ENCODE measurements at places on chromosomes 16 and 17.

DNA sequence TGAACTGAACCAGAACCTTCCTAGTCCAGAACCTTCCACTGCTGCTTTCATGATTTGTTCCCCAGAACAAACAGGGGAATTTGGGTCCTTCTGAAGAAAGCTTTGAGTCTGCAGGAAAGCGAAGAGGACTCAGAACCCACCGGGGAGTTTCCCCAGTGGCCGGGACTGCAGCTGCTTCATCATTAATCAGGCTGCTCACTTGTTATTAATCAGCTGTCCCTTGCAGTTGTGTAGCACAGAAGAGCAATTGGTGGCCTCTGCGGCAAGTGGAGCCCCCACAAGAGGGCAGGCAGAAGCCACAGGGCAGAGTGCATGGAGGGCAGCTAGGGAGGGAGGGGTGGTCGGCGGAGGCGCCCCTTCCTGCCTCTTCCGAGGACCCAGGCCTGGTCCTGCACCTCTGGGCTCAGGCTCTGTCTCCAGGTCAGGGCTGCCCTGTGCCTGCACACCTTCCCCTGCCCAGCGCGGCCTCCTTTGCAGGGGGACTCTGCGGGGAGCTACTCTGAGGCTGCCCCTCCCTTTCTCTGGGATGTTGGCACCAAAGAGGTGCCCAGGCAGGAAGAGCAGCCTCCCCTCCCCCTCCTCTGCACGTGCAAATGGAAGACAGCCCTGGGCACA, 6.9 kb downstream of the CCL17 start:
- DNase-seq: no peak

GRCh38 chr17:77380395-77381184, 239.8 kb downstream of the SEC14L1 start:
- DNase-seq: no peak

- DNase-seq: no peak
These were observed 13.9 kb upstream of the WNT3 start for GRCh38 chr17:46832331-46832821.

GRCh38 chr16:85753976-85754375, 3.1 kb upstream of the C16orf74 start:
- DNase-seq: no peak

GRCh38 chr16:88477631-88478519, 24.8 kb downstream of the ZFPM1 start:
- DNase-seq: peak; percentile 50

DNA sequence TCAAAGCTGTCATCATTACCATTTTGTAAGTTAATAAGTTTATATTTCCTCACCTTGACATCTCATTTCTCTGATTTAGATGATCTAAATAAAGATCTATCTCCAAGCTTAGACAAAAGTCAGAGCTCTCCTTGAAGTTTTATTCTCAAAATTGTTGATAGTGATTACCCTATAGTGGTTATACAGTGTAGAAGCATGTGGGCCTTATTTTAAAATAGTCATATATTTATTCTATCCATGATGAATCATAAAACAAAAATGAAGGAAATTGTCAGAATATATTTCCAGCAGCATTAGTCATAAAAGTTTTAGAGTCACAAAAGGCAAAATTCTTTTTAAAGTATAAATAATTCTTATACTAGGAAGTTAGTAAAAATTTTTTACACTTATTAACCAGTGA, 49.0 kb downstream of the RHOT1 start:
- no peak for DNase-seq

- no peak for DNase-seq
These were observed 57.9 kb downstream of the SDK2 start for GRCh38 chr17:73586275-73586832.

- DNase-seq: peak; percentile 31
These were observed 35.2 kb downstream of the HSBP1 start for GRCh38 chr16:83842756-83843507.

DNA sequence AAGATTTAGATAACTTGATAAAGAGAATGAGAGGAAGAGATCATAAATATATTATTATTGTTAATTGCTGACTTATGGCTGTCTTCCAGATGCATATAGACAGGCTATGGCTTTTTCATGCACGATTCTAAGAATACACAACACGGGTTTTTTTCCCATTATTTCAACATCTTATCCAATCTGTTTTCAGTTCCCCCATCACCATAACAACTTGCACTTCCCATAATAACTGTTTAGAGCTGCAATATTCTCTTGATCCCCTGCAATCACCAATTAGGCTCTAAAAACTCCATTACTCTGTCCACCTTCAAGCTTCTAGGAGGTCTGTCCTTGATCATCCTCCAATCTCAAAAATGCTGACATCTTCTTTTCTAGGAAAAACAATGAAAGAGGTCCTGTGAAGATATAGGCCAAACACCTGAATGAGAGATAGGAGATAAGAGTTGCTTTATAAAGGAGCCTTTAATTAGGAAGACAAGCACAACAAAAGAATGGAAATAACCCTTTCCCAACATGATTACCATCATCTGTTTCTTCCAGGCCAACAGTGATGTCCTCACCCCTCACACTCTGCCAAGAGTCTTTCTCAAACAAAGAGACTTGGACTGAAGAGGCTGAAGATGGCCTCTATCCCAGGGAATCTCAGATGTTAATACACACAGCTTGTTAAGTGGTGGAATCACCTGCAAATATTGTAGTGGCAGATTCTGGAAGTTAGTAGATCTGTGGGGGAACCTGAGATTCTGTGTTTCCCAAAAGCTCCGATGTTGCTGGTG, 32.2 kb upstream of the CCL2 start:
- no peak for DNase-seq

GRCh38 chr17:73949903-73950592, 253.4 kb upstream of the RPL38 start:
- no peak for DNase-seq

DNA sequence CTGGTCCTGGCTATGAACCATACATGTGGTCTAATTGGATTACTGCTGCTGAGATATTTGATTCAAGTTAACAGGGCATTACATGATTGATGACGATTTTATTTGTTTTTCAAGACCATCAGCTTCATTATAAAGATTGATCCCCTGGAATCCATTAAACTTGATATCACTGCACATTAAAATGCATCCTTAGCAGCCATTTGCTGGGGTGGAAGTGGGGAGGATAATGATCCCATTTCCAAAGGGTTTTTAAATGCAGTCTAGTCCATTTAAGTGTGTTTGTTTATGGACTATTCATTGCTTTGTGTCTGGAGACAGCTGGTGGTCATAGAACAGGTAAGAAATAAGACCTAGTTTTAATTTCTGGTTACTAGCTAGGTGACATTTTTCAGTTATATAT, 40.9 kb downstream of the ADAMTS18 start:
- DNase-seq: no peak

- no peak for DNase-seq
These were observed 23.4 kb downstream of the TRPV1 start for GRCh38 chr17:3585826-3586225.

GRCh38 chr16:73196670-73197069, 148.7 kb upstream of the ZFHX3 start:
- peak; percentile 31 for DNase-seq

DNA sequence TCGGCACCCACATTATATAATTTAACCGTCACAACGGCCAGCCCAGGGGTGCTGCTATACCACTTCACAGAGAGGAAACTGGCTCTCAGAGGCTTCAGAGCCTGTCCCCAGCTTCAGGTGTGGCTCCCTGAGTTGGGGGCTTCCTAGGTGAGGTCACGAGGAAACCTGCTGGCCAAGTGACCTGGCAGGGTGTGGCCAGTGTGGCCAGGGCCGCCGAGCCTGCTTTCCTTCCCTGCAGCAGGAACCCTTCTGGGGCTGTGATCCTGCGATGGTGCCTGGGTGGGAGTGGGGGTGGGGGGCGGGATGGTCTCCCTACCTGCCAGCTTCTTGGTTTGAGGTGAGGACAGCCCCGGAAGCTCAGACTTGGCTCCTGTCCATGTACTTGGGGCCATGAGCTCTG, 39.9 kb downstream of the ADCY7 start:
- no peak for DNase-seq

GRCh38 chr17:29567554-29568330, 759 bp upstream of the TP53I13 start:
- peak; percentile 80 for DNase-seq

DNA sequence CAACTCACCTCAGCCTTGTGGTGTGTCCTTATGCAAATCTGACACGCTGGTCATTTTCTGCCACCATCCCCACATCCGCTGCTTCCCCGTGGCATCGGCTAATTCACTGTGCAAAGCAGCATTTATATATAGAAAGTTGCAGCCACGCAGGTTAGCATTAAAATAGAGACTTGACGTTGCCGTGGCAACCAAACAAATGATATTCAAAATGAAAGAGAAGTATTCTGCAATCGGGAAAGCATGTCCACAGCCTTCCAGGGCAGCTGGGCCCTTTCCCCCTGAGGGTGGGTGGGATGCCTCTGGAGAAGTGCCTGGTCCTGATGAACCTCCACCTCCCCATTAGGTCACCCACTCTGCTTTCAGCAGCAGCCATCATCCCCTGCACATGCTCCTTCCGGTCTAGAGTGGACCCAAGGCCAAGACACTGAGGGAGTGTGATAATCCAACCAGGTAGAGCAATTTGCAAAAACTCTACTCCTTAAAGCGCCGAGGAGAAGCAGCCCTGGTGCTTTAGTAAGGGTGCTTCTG, 138.7 kb downstream of the GAS7 start:
- peak; percentile 18 for DNase-seq

DNA sequence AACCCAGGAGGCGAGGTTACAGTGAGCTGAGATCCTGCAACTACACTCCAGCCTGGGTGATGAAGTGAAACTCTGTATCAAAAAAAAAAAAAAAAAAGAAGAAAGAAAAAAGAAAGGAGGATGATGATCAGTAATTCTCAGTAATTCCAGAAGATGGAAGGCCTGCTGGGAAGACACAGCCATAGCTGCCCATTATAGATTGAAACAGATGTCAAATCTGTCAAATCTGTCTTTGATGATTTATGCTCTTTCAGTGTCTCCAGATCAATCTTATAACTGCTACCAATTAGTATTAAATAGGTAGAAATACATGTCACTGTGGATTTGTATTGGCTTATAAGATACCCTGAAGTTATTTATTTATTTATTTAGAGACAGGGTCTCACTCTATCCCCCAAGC, 42.9 kb upstream of the CPPED1 start:
- DNase-seq: no peak

GRCh38 chr17:70021726-70022125, 53.3 kb upstream of the KCNJ16 start:
- DNase-seq: no peak

DNA sequence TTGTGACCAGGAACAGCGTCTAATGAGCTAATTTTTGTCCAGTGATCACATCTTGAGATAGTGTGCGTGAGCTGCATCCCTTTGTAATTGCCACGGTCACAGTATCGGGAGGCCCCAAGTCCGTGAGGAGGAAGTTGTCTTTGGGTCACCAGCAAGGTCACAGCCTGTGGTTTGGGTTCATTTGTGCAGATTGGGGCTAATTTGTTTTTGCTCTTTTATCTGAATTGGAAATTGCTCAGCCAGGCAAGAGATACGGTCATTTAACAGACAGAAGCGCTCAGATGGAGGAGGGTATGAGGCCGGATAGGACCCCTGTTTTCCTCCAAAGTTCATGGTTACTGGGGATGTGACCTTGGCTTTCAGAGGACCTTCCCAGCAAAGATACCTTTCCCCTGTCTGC, 174.1 kb downstream of the SNX29 start:
- DNase-seq: no peak

DNA sequence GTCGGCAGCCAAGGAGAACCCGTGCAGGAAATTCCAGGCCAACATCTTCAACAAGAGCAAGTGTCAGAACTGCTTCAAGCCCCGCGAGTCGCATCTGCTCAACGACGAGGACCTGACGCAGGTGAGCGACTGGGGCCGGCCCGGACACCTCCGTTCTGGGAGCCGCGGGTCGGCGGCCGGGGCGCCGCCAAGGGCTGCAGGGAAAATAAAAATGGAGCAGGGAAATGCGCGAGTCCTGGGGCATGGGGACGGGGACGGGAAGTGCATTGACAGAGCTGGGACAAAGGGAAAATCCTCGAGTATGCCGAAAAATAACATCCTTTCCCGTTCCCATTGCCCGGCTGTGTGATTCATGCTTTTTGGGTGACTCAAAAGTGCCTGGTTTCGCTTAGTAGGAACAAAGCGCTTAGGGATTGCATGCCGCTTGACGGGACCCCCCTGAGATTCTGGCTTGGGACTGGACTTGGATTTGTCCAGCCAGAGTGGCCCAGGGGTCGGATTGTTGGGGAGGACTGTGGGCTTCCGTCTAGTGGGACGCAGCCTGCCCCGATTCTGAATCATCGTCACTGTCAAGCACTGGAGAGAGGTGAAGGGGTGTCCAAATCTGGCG, 699 bp downstream of the MPRIP start:
- DNase-seq: peak; percentile 13

- DNase-seq: no peak
These were observed 98.6 kb upstream of the IRX3 start for GRCh38 chr16:54385141-54385540.

GRCh38 chr17:36728030-36728991, 126.9 kb downstream of the MRM1 start:
- no peak for DNase-seq

- DNase-seq: peak; percentile 60
These were observed 11.0 kb downstream of the HEXIM2 start for GRCh38 chr17:45172541-45173286.

DNA sequence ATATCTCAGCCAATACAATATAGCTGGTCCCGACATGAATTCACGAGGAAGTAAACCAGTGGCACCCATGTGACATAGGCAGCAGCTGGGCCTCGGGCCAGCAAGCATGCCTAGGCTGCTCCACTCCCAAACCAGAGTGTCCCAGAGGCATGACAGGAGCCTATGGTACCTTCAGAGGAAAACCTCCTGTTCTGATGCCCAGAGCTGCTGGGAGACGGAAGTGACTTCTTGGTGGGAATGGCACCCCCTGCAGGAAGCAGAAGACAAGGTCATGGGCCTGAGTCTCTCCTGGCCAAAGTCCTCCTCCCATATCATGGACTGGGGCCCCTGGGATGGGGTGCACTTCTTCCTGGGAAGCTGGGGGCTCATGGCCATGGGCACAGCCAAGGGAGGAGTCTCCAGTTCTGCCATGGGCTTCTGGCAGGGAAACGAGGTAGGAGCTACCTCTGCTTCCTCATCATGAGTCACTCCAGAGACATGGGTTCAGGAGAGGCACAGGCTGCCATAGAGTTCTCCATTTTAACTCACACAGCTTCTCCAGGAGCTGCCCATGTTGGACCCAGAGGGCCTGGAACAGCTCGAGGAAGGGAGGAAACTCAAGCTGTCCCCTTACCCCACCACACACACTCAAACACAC, 13.4 kb downstream of the FBF1 start:
- DNase-seq: no peak

GRCh38 chr16:59067205-59067604, 333.1 kb upstream of the GOT2 start:
- peak; percentile 12 for DNase-seq

DNA sequence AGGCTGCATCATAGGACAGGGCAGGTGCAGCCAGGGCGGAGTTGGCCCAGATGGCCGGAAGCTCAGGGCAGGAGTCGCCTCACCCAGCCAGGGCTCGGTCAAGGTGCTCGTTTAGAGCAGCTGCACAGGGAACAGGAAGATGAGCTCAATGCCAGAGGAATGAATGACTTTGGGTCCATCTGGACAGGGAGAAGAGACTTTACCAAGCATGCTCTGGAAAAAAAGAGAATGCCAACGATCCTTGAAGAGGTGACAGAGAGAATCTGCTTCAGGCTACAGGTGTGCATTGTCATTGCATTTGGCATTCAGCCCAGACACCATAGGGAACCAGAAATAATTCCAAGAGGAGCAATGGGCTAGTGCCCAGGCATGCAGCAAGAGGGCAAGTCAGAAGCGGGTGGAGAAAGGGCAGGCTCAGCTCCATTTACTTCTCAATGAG, 6.7 kb upstream of the MPP3 start:
- no peak for DNase-seq

GRCh38 chr16:73036074-73036826, 11.7 kb downstream of the ZFHX3 start:
- DNase-seq: no peak

Data from CD4-positive, alpha-beta T cell treated with Interleukin-1 beta for 1 hour (primary cell).